Fibroblast of skin of left biceps (primary cell): ENCODE measurements at places on chromosomes 12 and 14.

GRCh38 chr12:91261820-91262676 lies 79.4 kb upstream of the DCN start:
- no peak for DNase-seq

DNA sequence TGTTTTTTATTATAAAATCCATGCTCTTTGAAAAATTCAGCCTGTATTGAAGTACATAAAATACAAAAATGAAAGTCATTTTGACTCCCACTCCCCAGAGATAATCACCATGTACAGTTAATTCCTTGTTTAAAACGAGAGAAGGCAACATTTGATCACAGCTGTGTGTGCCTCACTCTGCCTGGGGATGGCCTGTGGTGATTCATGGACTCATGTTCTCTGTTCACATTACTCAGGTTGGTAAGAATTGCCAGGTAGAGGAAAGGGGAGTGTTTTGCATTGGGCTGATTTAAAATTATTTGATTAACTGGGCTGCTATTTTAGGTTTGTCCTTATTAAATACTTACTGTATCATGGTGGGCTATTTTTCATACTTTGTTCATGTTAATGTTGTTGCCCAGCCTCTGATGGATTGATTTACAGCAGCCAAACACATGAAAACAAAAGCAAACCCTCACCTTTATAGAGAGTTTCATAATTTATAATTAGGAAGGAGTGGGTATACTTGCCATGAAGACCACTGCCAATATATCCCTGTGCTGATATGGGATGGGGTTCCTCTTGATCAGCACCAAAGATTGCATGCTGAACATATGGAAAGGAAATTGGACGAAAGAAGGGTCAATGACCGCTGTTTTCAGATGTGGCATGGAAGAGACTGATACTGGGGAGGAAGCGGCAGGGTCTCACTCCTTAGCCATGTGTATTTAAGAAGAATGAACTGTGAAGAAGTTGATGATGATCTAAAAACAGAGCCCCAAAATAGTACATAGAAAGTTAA lies 3.0 kb downstream of the ZBTB1 start:
- no peak for DNase-seq

GRCh38 chr12:50922820-50923219 lies 29.5 kb upstream of the HIGD1C start:
- no peak for DNase-seq

DNA sequence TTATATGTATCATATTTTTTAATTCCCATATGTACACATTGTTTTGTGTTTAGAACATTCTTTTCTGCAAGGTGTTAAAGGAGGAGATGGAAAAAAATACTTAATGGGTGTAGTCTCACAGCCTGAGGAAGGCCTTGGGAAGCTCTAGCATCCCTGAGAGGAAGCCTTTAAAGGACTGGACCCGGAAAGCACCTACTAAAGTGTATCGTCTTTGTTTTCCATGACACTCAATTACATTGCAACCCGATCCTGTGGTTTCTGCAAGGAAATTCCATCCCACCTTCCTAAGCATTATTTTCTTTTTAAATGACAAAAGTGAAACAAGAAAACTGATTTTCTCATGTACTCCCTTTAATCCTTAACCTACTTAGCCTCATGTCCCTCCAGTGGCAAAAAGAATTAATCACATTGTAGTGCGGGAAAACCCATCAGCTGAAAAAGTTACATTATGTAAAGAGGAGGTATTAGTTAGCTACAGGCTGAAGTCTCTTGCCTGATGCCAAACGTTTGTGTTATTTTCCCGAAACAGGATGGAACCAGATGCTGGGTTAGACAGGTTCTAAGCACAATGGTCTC lies 147.8 kb upstream of the CPSF6 start:
- no peak for DNase-seq

DNA sequence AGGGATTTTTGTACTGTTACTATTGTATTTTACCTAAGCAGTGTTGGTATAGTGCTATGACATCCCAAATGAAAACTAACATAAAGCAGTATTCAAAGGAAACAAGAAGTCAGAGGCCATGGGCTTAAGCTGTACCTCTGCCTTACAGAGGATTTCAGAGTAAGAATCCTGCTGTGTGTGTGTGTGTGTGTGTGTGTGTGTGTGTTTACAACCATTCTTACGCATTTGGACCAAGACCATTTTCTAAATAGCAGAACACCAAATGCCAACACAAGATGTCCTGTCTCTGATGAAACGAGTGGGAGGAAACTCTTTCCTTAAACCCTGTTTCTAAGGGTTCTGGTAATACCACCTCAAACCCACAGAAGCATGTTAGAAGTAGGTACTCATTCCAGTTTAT lies 64.4 kb downstream of the PPP1R36 start:
- no peak for DNase-seq

- DNase-seq = peak; percentile 68
Observed at GRCh38 chr12:52415870-52416750, 10.0 kb upstream of the KRT82 start.

GRCh38 chr12:65660096-65660495 lies 164.2 kb upstream of the HMGA2 start:
- DNase-seq = no peak

- no peak for DNase-seq
Observed at GRCh38 chr12:98294051-98294805, 221.2 kb upstream of the TMPO start.

DNA sequence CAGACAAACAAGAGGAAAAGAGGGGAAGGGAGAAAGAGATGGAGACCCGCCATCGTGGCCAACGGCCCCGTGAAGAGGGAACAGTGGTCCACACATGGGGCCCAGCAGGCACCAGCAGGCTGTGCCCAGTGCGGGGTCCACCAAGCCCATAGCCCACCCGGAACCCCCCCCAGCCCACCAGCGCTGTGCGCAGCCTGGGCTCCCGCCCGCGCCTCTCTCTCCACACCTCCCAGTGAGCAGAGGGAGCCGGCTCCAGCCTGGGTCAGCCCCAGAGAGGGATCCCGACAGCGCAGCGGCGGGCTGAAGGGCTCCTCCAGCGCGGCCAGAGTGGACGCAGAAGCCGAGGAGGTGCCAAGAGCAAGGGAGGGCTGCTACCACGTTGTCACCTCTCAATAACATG lies 105.0 kb upstream of the TMTC1 start:
- no peak for DNase-seq

DNA sequence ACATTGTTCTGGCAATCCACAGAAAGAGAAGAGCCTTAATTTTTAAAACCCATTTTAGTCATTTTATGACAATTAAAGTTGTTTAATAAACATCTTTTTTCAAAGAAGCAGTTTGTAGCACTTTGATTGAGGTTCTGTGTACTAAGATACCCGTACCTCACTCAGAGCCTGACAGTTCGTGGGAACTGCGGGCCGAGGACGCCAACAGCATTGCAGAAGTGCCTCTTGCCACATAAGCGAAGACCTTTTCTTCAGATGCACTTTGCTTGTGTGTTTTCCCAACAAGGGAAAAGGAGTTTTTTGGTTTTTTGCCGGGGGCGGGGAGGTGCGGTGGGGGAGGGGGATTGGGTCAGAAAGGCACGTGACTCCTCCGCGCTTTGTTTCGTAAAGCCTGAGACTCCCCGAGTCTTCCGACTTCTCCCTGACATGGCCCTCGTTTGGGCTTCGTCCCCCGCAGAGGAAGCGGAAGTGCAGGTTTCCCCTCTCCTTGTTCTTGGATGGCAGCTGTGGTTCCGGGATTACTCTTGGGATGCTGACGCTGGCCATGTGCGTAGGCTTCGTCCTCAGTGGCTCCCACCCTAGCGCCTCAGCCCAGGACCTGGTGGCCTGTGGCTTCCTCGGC lies 70.8 kb downstream of the WDR20 start:
- no peak for DNase-seq

DNA sequence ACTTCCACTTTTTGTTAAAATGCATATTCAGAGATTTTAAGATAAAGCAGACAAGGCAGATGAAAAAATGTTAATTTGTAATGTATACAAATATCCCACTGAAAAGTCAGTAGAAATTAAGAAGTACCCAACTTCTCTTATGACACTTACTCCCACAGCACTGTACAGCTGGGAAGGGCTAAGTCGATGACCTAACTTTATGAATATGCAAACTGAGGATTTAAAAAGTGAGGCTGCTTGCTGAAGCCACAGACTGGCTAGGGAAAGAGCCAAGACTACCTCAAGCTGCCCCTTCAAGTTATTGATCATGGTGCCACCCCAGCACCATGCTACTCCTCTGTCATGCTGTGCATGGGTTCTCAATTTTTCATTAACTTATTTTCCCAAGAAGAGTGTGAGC lies 17.0 kb downstream of the PPM1H start:
- no peak for DNase-seq

DNA sequence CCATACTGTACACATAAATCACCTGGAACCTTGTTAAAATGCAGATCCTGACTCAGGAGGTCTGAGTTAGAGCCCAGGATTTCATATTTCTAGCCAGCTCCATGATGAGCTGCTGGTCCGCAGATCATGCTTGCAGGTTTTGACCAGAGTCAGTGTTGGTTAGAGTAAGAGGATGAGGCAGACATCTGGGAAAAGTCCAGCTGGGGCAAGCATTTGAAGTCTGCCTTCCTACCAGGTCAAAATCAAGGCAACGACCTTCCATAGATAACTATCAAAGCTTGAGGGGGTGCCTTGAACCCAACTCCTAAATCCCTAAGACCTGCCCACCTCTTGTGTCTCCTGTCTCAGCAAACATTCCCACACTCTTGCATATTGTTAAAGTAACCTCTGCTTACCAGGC lies 9.2 kb downstream of the OAS2 start:
- DNase-seq = no peak

- no peak for DNase-seq
Observed at GRCh38 chr12:77204083-77204482, 138.7 kb upstream of the E2F7 start.

- DNase-seq = no peak
Observed at GRCh38 chr12:45464699-45465098, 248.8 kb downstream of the ANO6 start.

- DNase-seq = no peak
Observed at GRCh38 chr12:15580431-15580830, 208.8 kb downstream of the EPS8 start.

GRCh38 chr12:54662026-54662425 lies 13.9 kb upstream of the DCD start:
- DNase-seq = no peak
